AG09319 (cell line): ENCODE measurements at places on chromosomes 2 and 18.

DNA sequence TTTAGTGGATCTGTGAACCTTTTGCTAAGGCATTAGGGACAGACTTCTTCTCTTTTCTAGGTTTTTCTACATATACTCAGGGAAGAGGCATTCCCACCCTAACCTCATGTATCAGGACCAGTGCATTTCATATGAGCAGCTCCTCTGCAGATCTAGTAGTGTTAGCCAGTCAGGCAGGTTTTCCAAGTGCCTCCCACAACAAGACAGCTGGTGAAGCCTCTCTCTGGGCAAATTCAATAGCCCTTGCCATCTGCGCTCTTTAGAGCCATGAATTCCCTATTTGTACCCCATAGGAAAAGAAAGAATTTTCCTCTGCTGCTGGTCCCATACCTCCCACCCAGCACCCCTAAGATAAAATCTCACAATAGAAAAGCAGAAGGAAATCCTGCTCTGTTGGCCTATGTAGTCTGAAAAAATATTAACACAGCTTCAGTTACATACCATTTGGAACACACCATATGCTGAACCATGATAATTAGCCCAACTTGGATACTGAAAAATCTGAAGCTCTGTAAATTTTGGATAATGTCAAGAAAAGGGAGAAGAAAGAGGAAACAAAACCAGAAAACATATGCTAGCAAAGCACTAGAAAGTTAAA lies 1354.6 kb upstream of the NRXN1 start:
- DNase-seq: no peak

DNA sequence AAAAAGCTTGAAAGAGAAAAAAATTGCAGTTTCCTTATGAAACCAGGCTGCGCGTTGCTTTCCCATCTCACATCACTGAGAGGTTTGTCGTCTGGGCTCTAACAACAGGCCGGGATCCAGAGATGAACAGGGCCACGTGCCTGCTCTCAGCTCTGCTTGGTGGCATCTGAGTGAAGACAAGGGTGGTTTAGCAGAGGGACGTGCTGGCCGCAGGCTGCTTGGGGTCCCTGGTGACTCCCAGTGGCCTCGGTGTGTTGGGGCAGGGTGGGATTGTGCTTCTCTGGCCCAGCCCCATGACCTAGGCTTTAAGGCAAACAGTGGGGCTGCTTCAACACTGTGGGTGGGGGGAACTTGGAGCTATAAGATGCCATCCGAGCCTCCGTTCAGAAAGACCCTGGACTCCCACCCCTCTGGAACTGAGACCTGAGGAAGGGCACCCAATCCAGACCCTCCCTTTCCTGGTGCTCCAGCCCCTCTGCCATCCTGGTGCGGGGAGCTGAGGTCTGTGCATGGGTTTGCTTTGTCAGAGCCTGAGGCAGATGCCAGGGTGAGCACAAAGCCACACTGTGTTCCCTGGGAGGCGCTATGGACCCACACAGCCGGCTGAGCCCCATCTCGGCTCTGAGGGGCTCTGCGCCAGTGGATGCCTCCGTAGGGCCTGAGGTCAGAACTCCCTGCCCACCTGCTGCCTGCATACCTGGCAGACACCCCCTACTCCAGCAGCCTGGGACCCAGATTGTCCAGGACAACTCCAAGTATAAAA lies 18.4 kb upstream of the HPCAL1 start:
- DNase-seq: no peak

GRCh38 chr2:102258386-102259074 lies 52.8 kb upstream of the IL1RL1 start:
- DNase-seq: peak; percentile 80

GRCh38 chr18:77063260-77063659 lies 69.3 kb downstream of the MBP start:
- DNase-seq: no peak

GRCh38 chr2:85806358-85807118 lies 52.7 kb downstream of the ATOH8 start:
- no peak for DNase-seq

GRCh38 chr2:73202156-73203054 lies at the start of gene NOTO:
NOTO (plus strand) TSS chr2:73202574; CDS start chr2:73202667, 93 bp downstream.
- no peak for DNase-seq

DNA sequence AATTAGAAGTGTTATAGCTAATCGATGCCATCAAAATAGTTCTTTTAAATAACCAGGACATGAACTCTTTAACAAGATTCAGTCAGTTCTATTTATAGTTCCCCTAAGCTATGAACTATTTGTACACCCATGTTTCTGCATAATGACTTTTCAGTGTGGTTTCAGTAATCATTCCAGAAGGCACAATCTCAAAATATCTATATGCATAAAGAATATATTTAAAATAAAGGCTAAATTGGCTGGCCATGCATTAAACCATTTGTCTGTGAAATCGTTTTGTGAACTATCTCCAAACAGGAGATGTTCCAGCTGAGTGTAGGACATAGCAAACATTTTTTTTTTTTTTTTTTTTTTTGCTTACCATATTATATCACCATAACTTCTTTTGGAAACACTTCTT lies 719.3 kb downstream of the PLCL1 start:
- DNase-seq: no peak

- no peak for DNase-seq
These were observed 99.8 kb upstream of the SH3BP4 start for GRCh38 chr2:234852035-234852434.

DNA sequence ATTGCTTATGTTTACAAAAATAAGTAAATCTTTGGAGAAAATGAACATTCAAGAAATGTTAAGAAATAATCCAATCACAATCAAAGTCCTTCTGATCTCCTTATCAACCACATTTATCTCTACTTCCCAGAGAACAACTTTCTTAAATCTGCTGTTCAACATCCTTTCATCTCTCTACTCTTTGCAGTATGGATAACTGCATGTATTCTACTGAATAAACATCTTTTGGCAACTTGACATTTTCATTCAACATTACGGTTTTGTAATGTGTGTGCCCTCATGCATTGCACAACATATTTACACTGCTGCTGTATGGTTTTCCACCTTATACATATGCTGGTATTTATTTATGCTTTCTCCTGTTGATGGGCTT lies 9.2 kb downstream of the CMPK2 start:
- no peak for DNase-seq

DNA sequence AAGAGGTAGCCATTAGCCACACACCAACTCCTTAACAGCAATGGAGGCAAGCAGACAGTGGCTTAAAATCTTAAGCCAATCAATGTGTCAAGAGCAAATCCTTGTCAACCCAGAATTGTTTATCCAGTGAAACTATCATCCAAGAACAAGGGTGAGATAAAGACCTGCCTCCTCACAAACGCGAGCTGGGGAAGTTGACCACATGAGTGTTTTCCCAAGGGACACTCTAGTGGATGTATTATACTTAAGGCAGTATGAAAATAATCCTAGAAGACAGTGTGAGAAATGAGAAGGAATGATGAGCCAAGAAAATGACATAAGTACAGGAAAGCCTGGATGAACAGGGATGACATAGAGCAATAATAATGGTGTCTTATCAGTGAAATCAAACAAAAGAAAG lies 209.6 kb downstream of the TWIST2 start:
- DNase-seq: no peak

DNA sequence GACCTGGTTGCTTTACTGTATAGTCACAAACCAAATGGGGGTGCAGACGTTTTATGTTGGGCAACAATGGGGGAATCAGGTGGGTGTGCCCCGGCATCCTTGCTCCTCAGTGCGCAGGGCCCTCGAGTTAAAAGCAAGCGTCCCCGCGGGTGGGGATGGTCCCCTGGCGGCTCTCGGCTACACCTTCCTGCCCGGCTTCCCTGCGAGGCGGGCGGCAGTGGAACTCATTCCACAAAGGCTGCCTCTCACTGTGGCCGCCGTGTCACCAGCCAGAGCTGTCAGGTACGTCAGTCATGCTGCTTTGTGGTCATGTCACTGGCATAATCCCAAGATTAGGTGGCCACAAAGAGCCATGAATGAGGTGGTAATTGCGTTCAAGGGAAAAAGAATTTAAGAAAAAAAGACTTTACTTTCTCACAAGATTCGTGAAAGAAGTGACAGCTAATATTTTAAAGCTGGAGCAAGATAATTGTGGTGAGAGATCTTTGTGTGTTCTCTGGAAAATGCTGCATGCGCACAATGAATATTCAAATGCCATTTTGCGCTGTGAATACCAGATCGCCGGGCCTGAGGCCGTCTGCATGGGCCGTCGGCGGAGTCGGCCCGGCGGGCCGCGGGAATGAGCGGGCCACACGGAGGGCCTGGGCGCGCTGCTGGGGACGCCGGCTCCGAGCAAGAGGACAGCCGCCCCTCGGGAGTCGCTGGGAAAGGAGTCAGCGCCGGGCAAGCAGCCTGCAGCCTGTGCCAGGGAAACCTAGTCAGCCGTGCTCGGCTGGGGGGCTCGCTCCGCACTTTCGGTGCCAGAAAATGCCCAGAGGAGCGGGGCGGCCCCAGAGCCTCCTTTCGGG lies 82.3 kb upstream of the LDLRAD4 start:
- DNase-seq: no peak

DNA sequence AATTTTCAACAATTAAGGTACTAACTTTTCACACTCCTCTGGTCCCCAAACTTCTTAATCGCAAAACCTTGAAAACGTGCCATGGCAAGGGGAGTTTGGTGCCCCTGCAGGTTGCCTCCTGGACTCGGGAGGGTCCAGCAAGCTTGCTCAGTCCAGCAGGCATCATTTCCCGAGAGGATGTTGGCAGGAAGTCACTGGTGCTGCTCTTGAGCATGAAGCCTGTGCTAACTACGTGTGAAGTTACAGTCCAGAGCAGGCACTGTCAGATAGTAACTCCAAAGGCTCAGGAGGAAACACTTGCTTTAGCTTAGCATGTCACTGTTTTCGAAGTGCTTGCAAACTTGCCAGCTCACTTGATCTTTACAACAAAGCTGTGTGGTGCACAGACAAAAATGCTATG lies 215.4 kb downstream of the MYCN start:
- no peak for DNase-seq

- no peak for DNase-seq
These were observed 179.1 kb downstream of the LDLRAD4 start for GRCh38 chr18:13397504-13398163.

DNA sequence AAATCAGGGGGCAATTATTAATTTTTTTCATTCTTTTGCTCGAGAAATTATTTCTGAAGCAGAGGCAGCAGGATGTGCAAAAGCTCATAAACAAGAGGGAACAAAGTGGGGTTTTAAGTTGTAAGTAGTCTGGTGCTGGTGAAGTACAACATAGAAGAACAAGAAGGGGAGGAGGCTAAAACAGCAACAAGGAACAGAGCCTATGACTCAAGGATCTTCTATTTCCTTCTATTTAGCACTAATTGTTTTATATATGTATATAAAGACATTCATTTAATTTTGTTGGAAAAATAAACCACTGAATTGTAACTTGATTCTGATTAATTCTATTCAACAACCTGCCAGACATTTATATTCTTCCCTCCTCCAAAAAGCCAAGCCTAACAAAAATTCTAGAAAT lies 35.0 kb downstream of the YES1 start:
- no peak for DNase-seq

DNA sequence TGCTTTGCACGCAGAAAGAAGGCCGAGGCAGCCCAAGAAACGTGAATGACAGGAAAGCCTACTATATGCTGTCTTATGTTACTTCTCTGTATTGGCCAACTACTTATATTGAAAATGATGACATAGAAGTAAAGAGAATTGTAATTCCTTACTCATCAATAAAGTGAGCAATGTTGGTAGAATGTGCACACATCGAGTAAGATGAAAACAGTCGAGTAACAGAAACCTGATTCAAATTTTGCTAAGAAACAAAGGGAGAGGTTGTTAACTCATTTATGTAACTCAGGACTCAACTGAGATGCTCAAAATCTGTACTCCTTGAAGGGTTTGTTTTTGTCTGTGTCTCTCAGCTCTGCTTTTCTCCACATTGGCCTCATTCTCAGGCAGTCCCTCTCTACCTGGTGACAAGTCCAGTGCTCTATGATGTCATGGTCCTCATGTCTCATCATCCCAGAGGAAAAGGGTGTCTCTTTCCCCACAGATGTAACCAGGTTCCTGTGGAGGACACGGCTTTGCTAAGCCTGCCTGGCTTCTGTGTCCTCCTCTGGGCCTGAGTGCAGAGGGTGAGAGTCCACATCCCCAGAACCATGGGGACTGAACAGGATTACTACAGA lies 30.3 kb upstream of the CCDC93 start:
- no peak for DNase-seq

DNA sequence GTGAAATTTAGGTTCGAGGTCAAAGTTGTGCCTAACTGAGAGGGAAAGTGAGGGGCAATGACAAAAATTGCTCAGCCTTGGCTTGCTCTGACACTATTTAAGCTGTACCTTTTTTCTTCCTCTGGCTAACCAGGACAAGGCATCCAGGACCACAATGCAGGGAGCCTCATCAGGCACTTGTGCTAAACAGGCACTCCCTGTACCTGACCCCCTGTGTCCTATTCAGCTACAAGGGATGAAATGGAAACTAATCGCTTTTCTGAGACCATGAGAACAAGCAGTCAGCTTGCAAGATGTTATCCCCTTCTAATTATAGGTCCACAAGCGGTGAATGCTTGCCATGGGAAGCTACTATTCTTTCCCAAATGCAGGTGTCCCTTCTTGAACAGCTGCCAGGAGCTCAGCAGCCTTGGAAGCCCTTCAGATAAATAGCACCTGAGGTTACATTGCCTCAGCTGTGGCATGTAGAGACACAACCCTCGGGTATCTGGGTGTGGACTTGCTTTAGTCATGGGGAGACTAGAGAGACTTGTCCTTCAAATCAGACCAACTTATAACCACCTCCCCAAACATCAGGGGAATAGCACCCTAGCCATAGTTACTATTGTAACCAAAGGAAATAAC lies 19.1 kb upstream of the ITGA6 start:
- no peak for DNase-seq

DNA sequence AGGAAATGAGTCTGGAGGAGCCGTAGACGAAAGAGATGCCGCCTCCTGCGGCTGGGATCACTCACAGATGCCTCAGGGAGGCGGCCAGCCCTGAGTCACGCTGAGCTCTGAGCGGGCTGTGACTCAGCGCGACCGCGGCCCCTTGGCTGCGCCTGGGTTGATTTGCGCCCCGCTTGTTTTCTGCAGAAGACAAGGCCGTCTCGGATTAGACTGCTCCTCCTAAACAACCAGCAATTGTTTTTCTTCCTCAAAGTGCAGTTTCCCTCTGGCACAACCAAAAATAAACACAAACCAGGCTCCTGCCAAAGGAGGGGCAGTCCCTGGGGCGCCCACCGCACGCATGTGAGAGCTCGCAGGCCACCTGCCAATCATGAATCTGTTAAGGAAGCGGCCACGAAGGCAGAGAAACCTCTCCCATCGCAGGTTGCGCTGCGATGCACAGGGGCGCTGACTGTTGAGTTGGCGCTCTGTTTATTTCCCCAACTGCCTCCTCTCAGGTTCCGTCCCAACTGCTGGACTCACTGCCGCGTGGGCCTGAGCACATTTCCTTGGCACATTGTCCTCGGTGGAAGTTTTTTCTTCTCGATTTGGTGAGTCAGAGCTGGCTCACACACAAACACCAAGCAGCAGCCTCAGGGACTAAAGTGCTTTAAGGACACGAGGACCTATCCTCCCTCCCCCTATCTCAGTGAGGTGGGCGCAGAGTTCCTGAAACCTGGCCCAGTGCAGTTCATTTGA lies 85.2 kb upstream of the NDUFV2 start:
- peak; percentile 81 for DNase-seq
